ENCODE measurements at places on chromosomes 4 and X. TPM values are rescaled to one million over a fixed set of nuclear protein-coding genes. Genes with fewer than 3 reads are reported as not detected.

GRCh38 chr4:82890528-82890900 is 439 bp downstream of the SEC31A start:
- DNase-seq: no peak

DNA sequence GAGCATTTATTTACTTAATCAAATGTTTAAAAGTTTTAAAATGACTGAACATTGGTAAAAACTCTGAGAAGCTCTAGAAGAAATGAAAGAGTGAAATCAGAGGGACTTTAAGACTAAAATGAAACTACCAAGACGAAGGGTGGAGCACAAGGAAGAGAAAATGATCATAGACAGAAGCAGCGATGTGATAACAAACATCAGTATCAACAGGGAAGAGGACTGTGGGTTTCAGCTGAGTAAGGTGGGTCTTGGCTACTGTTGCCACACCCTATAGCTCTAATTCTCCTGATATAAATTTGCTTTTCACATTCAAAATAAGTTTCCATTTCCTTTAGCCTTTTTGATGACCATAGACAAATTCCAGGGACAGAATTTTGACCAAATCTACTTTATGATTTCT is 18.4 kb downstream of the SOD3 start:
- DNase-seq: no peak

DNA sequence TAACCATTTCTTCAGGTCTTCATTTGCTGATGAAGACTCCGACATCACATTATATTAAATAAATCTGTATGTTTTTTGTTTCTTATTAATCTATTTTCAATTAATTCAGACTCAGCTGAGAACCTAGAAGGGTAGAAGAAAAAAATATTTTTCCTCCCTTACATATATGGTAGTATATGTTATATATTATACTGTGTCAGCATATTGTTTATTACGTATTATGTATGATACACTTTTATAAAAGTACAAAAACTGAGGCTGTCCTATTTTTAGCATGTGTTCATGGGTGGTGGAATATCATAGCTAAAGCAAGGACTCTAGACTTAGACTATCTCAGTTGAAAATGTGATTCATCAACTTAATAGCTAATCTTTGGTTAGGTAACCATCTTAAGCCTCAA is 149.3 kb downstream of the CENPC start:
- DNase-seq: no peak

DNA sequence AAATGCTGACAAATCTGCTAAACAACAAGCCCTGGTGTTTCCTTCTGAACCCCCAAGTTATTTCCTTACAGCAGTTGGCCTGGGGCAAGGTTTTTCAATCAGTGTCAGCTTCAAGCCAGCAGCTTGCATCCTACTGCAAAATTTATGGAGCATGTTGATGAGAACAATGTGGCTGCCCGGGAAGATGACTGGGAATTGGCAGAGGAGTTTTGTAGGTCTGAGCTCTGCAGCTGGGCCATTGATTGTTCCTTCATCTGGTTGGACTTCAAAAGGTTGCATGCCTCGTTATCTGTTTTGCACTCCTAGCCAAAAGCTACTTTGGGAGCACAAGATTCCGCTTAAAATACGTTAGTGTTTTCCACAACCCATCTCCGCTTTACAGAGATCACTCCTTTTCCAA is 1030.3 kb upstream of the LCORL start:
- DNase-seq: peak; percentile 9

- DNase-seq: peak; percentile 69
Observed at GRCh38 chr4:1277667-1278665, 11.7 kb upstream of the MAEA start.

GRCh38 chr4:109266891-109267290 is 35.6 kb downstream of the COL25A1 start:
- no peak for DNase-seq

- no peak for DNase-seq
Observed at GRCh38 chrX:41353985-41354384, 20.0 kb downstream of the DDX3X start.

DNA sequence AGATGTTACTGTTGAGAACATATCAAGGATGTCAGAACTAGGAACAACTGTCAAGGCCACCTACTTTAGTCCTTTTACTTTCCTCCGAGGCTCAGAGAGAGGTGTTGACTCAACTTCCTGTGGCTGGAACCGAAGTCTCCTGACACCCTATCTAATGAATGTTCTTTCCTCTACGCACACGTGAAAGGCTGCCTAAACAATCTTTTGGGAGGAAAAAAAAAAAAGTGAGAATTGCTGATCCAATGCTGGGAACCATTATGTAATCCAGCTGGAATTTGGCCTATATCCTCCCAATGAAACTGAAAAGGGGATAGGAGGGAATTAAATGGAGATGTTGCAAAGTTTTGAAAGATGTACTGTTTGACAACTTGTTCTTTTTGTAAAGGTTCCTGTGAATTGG is 8.3 kb upstream of the MAP7D3 start:
- peak; percentile 88 for DNase-seq

DNA sequence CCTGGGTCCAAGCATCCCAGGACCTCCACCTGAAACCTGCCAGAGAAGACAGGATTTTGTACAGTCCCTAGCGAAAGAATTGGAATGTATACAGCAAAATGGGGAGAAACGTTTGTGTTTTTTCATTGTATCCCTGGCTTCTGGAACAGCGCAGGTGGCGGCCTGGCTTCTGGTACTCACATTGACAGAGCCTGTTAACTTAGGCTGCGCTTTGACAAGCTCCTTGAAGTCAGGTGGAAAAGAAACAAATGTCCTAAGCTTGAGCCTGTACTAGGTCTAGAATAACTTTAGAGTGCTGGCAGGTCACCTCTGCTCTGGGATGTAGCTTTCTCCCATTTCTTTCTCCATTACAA is 343.7 kb upstream of the KLF3 start:
- no peak for DNase-seq

GRCh38 chr4:57605376-57605775 is 495.2 kb upstream of the IGFBP7 start:
- no peak for DNase-seq

- no peak for DNase-seq
Observed at GRCh38 chr4:109232681-109233080, 69.8 kb downstream of the COL25A1 start.

DNA sequence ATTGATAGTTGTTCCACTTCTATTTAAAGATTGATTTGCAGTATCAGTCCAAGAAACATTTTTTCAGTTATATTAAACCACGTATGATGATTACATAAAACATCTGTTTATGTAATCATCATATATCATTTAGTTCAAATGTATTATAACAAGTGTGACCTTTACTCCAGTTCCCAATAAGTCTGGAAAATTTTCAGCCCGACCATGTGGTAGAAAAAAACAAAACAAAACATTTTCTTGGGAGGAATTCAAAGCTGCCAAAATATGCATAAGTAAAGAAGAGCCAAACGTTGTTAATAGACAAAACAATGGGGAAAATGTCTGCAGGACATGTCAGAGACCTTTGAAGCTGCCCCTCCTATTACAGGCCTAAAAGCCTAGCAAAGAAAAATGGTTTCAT is 709.1 kb downstream of the FAT4 start:
- no peak for DNase-seq

DNA sequence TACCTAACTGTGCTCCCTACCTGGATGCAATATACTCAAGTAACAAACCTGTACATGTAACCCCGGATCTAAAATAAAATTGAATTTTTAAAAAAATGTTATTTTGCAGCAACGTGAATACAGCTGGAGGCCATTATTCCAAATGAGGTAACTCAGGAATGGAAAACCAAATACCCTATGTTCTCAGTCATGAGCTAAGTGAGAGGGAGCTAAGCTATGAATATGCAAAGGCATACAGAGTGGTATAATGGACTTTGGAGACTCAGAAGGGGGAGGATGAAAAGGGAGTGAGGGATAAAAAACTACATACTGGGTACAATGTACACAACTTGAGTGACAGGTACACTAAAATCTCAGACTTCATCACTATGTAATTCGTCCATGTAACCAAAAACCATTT is 78.6 kb downstream of the CENPC start:
- DNase-seq: no peak

- DNase-seq: no peak
Observed at GRCh38 chrX:46310815-46311497, 234.3 kb downstream of the ZNF674 start.

GRCh38 chrX:132968296-132968949 is 10.0 kb upstream of the HS6ST2 start:
- DNase-seq: no peak

DNA sequence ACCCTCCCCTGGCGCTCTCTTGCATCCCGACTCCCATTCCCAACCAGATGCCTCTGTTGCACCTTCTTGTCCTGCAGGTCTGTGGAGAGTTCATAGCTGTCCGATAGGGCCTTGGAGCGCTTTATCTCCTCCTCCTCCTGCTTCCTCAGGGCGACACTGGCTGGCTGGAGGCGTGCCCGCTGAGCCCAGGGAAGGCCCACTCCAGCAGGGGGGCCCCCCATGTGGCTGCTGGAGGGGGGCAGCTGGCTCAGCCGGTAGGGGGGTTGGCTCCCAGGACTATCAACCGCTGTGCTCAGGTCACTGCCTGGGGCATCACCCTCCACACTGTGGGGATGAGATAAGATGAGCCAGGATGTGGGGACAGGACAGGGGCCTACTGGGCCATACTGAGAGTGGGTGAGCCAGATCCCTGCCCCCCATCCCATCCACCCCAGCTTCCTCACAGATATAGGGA is 25.6 kb downstream of the IQSEC2 start:
- no peak for DNase-seq

GRCh38 chrX:21645431-21645830 is 12.7 kb downstream of the KLHL34 start:
- DNase-seq: no peak

DNA sequence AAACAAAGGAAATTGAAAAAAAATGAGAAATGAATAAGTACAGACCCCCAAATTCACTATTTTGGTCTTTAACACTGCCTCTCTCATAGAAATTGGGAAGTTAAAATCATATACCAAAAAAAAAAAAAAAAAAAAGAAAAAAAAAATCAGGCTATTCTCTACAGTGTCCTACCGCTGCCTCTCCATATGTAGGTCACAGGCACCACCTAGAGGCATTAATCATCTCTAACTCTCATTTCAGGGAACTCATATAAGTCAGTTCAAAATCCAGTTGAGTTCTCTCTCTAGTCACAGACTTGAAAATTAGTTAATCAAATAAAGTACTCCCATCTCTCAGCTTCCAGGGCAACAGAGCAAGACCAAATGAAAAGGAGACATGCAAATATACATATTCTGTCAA is 47.9 kb downstream of the COX18 start:
- peak; percentile 47 for DNase-seq

DNA sequence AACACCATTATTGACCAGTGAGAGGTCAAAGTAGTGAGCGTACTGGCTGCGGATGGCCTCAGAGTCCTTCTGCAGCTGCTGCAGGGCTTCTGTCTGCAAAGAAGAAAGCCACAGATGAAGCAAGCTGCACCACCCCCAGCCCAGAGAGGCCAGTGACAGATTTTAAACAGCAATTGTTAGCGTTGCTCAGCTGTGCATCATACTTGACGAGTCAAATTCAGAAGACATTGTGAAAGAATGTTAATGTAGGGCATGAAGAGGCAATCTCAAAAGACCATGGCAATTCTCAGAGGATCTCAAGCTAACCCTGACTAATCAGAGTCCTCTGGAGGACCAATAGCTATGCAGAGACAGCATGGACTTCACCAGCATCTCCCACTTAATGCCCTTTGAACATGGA is 16.6 kb downstream of the DKC1 start:
- peak; percentile 15 for DNase-seq

DNA sequence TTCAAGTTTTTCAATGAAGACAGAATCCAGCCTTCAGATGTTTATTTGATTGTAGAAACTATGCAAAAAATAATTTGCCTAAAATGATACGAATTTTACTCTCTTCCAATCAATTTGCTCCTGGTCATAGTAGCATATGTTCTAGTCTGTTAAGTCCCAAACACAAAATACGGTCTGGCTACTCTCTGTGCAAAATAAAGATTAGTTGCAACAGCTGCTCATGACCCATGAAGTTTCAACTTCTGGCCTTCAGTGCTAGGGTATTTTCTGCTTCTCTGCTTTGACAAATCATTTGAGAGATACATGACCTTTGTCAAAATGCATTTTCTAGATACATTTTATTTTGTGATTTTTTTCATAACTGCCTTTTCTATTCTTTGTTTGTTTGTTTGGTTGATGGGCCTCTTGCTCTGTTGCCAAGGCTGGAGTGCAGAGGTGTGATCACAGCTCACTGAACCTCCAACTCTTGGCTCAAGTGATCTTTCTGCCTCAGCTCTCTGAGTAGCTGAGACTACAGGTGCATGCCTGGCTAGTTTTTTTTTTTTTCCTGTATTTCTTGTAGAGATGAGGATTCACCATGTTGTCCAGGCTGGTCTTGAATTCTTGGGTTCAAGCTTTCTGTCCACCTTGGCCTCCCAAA is 55.2 kb downstream of the TACR3 start:
- no peak for DNase-seq

CENPI gene
- 69.2 TPM for total RNA-seq

GAGE10 gene
- total RNA-seq: not detected

PABPC5 gene
- total RNA-seq: 0.17 TPM

UCP1 gene
- not detected for total RNA-seq

KLHL2 gene
- 26.5 TPM for total RNA-seq

DCUN1D4 gene
- 26.0 TPM for total RNA-seq

DIAPH2 gene
- 0.17 TPM for total RNA-seq

PNCK gene
- total RNA-seq: not detected

DACH2 gene
- total RNA-seq: not detected

SERTM2 gene
- not detected for total RNA-seq

SLC9B1 gene
- not detected for total RNA-seq

NUP54 gene
- total RNA-seq: 59.2 TPM

CCKAR gene
- total RNA-seq: 26.1 TPM

MAGEE2 gene
- not detected for total RNA-seq

RENBP gene
- total RNA-seq: not detected

ERVMER34-1 gene
- total RNA-seq: not detected

PDZD4 gene
- total RNA-seq: 2.7 TPM

All from M059J (cell line).